Left renal cortex interstitium (tissue), 4 donors: ENCODE measurements at places on chromosomes 3 and 15. TPM values are rescaled to one million over a fixed set of nuclear protein-coding genes. Genes with fewer than 3 reads are reported as not detected.

CCR2 gene
- polyA plus RNA-seq = 1.9 TPM

UACA gene
- polyA plus RNA-seq = 86.6 TPM

KNL1 gene
- 14.6 TPM for polyA plus RNA-seq

AHSG gene
- 0.44 TPM for polyA plus RNA-seq

COL6A6 gene
- 1.7 TPM for polyA plus RNA-seq

- no peak for DNase-seq
Observed at GRCh38 chr3:25191673-25192072, 236.4 kb upstream of the RARB start.

DNA sequence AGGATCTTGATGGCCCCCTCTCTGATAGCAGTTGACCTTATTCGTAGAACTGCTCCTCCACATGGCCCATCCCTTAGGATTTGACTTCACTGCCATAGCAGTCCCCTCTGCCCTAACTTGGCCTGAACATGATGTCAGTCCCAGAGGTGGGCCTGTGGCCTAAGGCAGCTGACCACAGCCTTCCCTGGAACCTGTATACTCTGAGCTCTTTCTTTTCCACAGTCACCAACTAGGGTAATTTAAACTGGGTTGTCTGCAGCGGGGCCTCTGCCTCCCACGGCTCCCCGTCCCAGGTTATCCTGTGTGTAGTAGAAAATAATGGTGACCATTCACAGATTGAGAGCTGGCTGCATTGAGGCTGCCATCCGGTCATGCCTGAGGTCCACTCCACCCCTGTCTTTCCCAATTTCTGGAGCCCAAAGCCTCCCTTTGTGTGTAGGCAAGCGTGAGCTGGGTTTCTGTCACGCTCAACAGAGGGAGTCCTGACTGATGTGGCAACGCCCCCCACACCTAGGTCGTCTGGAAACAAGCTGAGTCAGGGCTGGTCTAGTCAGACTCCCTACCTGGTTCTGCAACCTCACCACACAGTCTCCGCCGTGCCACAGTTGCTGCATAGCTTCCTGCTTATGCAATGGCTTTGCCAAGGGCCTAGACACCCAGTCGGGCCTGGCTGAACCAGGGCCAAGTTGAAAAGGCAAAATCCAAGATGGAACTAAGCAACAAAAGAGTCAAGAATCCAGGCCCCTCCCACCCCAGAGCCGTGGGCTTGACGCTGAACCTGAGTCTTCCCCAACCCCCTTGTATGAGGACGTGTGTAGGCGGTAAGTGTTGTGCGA lies 284.5 kb downstream of the XXYLT1 start:
- DNase-seq = no peak

GRCh38 chr3:131193641-131194238 lies 167.1 kb downstream of the NEK11 start:
- DNase-seq = no peak

GRCh38 chr3:78804251-78805037 lies 963.4 kb downstream of the ROBO1 start:
- no peak for DNase-seq

DNA sequence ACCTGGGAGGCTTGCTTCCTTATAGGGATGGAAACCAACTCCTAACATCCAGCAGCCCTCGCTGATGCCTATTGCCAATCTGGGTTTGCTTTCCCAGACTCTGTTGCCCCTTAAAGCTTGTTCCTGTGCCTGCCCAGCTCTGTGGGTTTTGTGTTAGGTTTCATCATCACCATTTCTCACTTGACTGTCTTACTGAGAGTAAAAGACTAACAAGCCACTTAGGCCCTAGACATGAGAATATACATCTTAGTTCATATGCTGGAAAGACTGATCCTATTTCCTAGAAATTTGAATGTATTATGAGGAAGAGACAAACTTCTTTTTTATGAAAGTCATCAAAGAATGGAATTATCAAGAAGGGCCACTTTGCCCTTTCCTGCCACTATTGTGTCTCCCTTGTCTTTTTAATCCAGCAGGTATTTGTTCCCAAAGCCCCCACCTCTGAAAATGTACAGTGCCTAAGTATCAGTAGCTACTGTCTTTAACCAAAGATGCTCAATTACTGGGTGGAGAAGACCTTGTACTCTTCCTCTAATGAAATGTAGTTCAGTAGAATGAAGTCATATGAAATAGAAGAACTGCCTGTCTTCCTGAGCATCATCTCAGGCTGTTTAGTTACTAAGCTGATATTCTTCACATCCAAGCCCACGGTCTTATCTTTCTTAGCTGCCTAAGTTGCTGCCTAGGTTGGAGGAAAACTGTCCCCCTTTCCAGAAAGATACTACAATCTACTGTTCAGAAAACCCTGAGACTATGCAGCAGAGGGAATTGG lies 59.8 kb upstream of the ZPLD1 start:
- no peak for DNase-seq

DNA sequence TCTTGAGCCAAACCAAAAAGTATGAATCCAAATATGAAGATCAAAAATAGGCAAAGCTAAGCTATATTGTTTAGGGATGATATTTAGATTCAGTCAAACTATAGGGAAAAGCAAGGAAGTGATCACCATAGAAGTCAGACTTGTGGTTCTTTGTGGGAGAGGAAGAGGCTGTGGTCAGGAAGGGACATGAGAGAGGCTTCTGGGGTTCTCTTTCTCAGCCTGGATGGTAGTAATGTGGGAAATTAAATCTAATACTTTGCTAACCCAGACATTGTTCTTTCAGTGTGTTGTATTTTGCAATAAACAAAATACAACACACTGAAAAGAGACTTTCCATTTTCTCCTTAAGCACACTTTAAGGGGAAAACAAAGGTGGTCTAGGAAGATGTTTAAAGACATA lies 3.1 kb downstream of the CX3CR1 start:
- DNase-seq = no peak

GRCh38 chr15:64163659-64164362 lies 989 bp upstream of the PPIB start:
- DNase-seq = no peak

- no peak for DNase-seq
Observed at GRCh38 chr15:98775498-98776230, 127.3 kb downstream of the IGF1R start.

DNA sequence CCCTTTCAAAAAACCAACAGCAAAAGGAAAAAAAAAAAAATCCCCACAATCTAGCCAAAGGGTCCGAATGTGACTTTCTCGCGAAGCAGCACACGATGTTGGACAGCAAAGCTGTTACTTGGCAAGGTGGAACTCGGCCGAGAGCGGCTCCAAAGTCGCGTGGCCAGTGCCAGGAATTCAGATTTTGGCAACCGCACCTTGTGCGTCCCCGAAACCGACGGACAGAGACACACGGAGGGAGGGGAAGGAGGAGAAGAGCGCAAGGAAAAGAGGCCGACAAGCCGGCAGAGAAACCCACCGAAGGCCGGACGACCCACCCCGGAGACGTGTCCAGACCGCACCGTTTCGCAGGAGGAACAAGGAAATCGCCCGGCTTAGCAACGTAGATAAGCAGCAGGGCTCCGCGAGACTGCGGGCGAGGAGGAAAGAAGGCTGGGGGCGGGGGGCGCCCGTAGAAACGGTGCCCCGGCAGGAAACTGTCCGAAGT lies 517.3 kb downstream of the MECOM start:
- no peak for DNase-seq

DNA sequence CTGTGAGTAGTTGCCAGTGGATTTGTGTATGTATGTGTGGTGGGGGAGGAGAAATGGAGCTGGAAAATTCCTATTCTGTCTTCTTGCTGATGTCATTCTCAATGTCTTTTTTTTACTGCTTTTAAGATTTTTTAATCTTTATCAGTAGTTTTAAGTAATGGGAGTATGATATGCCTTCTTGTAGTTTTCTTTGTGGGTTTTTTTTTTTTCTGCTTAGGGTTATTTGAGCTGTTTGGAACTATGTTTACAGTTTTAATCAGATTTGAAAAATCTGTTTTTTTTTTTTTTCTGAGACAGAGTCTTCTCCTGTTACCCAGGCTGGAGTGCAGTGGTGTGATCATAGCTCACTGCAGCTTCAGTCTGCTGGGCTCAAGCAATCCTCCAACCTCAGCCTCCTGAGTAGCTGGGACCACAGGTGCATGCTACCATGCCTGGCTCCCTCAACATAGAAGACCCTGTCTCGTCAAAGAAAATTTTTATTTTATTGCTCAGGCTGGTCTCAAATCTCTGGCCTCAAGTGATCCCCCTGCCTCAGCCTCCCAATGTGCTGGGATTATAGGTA lies 37.1 kb downstream of the RPL39L start:
- DNase-seq = no peak

GRCh38 chr3:50415816-50416215 lies 56.5 kb upstream of the TMEM115 start:
- no peak for DNase-seq

DNA sequence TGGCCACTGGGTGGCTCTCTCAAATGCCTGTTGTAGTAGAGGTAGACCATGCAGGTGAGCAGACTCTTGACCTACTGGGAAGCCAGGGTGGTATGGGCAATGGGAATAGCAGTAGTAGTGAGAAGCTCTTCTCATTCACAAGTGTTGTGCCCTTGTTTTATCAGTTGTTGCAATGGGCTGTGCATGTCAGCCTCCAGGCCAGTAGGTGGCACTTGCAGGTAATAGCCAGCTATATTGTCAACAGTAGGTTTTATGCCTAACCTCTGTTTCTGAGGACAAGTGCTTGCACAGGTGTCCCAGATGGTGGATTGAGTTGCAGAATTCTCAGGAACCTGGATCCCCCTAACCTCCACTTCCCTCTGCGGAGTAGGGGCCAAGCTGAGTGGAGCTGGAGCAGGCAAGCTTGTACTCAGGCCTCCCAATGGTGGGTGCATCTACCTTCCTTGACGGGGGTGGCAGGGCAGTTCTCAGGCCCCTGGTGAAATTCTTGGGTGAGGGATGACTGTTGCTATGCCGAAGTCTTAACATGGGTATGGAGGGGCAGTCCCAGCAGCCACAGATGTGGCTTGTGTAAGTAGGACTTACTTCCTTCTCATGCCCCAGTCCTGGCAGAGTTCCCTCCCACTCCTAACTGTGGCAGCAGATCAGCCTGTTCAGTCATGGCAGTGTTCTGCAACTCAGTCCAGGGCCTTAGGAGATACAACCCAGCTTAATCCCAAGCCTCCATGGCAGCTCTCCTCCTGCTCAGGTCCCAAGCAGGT lies 104.3 kb downstream of the NEO1 start:
- no peak for DNase-seq

- DNase-seq = no peak
Observed at GRCh38 chr15:47565949-47566348, 151.4 kb upstream of the SEMA6D start.

DNA sequence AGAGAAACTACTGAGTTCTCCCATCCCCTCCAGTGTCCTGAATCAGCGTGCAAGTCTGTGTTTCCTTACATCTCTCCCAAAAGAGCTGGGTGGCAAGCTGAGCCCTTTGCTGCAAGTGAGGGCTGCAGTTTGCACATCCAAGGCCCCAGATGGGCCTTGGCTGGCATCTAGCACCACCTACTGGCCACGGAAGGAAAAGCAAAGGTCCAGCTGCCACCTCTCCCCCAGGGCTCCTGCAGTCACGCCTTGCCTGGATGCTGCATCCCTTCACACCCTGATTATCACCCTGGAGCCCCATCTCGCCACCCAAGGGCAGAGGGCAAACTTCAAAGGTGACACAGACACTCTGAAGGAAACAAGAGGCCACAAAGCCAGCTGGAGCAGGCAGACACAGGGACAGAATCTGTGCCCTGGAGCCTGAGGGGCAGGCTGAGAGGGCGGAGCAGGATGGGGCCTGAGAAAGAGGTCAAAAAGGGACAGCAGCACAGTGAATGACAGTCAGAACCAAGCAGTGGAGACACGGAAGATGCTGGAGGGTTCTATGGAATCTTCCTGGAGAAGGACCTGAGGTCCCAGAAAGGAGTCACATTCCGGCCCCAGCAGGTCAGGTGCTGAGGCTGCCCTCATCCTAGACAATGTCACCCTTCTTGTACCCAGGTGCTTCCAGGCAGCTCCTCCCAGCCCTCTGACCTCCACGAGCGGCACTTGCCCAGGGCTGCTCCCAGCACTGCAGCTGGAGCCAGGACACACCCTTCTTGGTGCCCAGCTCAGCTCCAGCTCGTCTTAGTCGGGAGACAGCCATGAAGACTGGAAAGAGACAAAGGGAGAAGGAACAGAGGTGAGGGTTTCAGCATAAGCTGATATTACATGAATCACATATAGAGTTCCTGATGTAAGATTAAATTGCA lies 18.3 kb upstream of the NTRK3 start:
- no peak for DNase-seq

DNA sequence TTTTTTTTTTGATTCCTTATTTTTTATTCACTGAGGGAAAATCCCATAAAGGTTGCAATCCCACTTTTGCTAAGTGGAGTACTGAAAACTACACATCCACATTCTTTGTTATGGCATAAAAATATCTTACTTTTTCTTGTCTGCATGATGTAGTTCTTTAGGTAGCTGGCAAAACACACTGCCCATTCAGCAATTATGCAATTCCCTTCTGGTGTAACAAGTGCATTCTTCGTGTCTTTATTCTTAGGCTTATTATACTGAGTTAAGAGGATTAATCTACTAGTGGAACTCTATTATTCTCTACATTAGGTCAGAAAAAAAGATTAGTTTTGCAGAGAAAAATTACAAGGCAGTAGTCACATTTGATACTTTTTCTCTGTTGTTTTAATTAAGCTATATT lies 403.8 kb upstream of the GBE1 start:
- no peak for DNase-seq

DNA sequence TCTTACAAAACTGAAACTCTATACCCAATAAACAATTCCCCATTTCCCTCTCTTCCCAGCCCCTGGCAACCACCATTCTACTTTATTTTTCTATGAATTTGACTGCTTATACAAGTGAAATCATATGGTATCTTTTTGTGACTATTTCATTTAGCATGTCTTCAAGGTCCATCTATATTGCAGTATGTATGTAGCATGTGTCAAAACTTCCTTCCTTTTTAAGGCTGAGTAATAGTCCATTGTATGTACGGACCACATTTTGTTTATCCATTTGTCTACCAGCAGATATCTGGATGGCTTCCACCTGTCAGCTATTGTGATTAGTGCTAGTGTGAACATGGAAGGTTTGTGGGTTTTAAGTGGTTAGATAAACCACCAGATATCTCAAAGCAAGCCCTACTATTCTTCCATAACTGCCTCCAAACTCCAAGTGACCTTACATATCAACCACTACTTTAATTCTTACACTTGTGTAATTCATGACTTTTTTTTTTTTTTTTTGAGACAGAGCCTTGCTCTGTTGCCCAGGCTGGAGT lies 134.7 kb downstream of the TMCC1 start:
- DNase-seq = no peak

- DNase-seq = no peak
Observed at GRCh38 chr3:96734273-96735009, 80.0 kb upstream of the EPHA6 start.

DNA sequence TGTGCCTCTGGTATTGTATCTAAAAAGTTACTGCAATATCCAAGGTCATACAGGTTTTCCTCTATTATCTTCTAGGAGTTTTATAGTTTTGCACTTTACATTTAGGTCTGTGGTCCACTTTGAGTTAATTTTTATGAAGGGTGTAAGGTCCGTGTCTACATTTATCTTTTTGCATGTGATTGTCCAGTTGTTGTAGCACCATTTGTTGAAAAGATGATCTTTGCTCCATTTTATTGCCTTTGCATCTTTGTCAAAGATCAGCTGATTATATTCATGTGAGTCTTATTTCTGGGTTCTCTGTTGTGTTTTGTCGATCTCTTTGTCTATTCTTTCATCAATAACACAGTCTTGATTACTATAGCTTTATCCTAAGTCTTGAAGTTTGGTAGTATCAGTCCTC lies 6.7 kb downstream of the CHRNA7 start:
- DNase-seq = no peak

- no peak for DNase-seq
Observed at GRCh38 chr3:50275141-50275995, 3.5 kb upstream of the LSMEM2 start.

- DNase-seq = no peak
Observed at GRCh38 chr3:157103860-157104259, 56.1 kb downstream of the CCNL1 start.
